Right cardiac atrium (tissue), 5 donors: ENCODE measurements at places on chromosomes 2 and 18. TPM values are rescaled to one million over a fixed set of nuclear protein-coding genes. Genes with fewer than 3 reads are reported as not detected.

GRCh38 chr2:233408366-233409285 is 54.3 kb downstream of the DGKD start:
- DNase-seq = no peak

DNA sequence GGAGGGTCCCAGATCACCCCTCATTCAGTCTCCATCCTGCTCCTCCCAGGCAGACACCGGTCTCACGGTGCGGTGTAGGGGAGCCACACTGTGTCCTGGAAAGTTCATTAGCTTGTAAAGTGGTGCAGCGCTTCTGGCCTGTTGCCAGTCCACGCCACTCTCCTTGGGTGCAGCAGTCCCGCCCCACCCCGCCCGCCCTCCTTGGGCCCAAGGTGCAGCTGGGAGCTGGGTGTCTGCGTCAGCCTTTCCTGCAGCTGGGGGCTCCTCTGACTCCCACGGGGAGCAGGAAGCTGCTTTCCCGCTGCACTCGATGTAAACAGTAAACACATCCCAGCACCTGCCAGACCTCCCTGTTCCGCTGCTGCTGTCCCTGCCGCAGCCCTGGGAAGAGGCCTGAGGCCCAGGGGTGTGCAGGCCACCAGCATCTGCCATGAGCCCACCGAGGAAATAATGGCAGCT is 53.8 kb upstream of the ASB18 start:
- DNase-seq = no peak

DNA sequence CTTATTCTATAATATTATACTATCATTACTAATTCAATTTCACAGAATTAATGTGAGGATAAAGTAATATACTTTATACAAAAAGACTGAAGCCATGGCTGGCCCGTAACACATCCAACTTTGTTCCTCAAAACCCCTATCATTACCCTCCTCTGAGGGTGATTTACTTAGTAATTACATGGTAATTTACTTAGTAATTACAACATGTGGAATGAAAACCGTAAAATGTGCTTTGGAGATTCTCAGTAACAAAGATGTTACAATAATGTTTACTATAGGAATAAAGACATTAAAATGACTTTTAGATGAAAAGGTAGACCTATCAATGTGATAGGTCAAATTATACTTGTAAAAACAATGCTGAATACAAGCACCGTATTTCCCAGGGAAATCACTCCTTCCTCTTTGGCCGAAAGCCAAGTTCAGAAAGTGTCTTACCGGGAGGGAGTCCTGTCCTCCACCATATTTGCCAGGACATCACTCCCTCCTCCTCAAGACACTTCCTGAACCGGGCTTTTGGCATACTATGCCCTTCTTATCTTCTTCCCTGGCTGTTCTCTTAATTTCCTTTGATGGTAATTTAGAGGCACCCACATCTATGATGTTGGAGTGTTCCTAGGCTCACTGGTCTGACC is 1047.8 kb downstream of the SOCS6 start:
- no peak for DNase-seq

DNA sequence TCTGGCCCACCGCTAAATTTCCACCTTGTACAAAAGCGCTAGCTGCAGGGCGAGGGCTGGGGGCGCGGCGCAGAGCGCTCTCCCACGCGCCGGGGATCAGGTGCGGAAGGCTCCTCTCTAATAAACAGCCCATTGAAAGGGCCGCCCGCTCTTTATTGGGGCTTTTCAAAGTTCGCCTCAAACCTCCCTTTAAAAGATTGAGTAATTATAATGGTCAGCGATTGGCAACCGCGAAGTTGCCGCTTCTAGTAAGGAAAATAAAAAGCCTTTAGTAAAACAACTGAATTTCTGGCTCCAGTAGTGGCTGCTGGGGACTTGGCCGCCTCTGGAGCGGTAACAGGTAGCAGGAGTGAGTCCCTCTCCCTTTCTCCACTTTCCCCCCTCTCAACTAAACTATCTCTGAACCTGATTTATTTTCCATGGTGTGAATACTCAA is 755 bp downstream of the NEUROD1 start:
- DNase-seq = no peak

Gene CPO
- total RNA-seq = not detected

GRCh38 chr2:468648-469336 is 180.9 kb upstream of the ALKAL2 start:
- DNase-seq = no peak

- DNase-seq = no peak
Observed at GRCh38 chr2:47644351-47644750, 138.6 kb upstream of the MSH6 start.

Gene LDLRAD4
- 46.6 TPM for total RNA-seq

- DNase-seq = no peak
Observed at GRCh38 chr2:23347471-23348092, 37.4 kb upstream of the KLHL29 start.

DNA sequence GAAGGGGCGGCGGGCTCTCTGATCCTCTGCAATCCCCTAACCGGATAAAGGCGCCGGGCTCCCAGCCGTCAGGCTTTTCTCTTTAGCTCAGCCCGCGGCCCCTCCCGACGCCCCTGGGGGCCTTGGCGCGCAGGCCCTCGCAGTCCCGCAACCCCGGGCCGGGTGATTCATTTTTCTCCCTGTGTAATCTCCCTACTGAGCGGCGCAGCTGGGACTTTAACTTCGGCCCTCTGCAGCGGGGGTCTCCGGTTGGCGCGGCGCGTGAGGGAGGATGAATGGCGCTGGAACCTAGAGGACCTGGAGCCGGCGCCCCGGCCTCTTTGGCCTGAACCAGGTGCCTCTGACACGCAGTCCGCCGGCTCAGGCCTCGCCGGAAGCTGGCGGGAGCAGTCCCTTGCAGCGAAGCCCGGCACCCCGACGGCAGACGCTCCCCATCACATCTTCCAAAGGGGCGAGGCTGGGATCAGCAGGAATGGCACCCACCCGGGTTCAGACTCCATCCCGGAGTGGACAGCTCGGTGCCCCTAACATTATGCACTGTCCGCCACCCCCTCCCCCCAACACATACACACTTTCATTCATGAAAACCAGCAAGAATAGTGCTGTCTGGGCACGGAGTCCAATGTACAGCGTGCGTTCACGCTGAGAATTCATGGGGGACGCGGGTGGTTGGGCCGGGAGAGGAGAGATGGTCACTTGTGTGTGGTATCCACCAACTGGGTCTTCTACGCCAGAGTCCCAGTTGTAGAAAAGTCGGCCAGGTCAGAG is 1.2 kb downstream of the CNGA3 start:
- no peak for DNase-seq

- no peak for DNase-seq
Observed at GRCh38 chr2:3321825-3322224, 55.8 kb downstream of the EIPR1 start.

DNA sequence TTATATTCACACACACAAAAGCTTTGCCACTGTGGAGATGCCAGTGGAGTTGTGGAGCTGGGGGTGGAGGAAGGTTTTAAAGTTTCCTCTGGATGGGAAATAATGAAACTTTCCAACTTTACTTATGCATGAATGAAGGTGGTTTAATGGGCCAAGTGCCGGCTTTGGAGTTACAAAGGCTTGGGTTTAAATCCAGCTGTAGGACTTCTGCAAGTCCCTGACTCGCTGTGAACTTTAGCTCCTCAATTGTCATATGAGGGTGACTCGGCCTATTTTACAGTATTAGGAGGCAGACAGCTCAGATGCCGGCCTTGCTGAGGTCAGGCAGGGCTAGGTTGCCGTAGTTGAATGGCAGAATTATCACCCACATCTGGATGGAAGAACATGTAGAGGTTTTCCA is 415.8 kb upstream of the TRIB2 start:
- DNase-seq = no peak

GRCh38 chr2:188852772-188853171 is 121.4 kb upstream of the COL3A1 start:
- DNase-seq = no peak

Gene MAPK4
- total RNA-seq = 29.1 TPM

DNA sequence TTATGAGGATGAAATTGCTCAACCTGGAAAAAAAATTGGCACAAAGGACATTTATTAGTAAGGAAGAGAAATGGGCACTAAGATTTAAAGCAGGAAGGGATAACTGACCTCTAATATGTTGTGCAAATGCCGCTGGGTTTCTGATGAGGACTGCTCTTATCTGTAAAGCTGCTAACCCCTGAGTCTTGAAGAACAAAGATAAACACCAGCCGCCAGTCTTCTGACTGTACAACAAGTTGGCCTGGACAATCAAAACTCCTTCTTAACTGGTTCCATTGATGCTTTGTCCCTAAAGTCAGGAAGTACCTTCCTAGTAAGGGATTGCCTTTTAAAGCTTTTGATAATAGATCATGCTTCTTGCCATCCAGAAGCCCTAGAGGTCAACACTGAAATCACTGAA is 301.8 kb downstream of the TRIB2 start:
- no peak for DNase-seq

Gene BMP10
- total RNA-seq = 1,953 TPM

GRCh38 chr18:38790303-38790702 is 1224.7 kb upstream of the CELF4 start:
- no peak for DNase-seq

Gene TMEM237
- 21.4 TPM for total RNA-seq

DNA sequence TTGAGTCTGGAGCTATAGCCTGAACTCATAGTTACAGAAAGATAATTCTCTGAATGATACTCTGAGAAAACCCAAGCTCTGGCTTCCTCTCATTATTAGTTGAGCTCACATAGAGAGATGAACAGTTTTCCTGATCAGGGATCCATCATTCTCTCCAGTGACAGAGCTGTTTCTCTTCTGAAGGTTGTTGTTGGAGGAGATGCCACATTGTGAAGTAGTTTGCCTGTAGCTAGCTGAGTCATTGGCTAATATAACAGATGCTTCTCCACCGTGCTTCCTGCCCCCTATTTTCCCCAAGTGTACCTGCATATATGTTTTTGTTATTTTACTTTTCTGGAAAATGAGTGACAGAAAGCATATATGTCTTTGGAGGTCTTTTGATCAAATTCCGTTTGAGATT is 64.6 kb downstream of the OSBPL6 start:
- DNase-seq = no peak

DNA sequence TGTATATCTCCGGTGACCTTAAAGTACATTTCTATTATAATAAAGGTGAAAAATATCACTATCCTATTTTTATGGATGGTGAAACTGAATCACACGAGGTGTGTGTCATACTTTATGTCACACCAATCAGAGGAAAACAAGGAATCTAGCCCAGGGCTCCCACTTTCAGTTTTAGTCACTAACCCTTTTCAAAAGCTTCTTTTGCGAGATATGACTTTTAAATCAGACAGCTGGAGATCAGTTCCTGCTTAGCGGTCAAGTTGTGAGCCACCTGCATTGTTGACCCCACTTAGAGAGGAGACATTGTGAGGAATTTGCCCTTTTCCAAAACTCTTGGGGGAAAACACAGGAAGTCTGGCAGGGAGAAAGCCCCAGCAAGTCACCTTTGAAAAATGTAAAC is 70.5 kb downstream of the CPS1 start:
- DNase-seq = no peak

GRCh38 chr2:75574106-75574505 is 13.4 kb upstream of the EVA1A start:
- DNase-seq = no peak

Gene MZT2B
- total RNA-seq = 282 TPM

Gene CD8B2
- total RNA-seq = not detected

Gene DNAH7
- 0.67 TPM for total RNA-seq

GRCh38 chr2:3563521-3563976 is 5.4 kb upstream of the RNASEH1 start:
- no peak for DNase-seq

Gene MRO
- 7.2 TPM for total RNA-seq

GRCh38 chr2:69477627-69478026 is 40.4 kb upstream of the NFU1 start:
- DNase-seq = no peak

- DNase-seq = no peak
Observed at GRCh38 chr2:10372203-10372861, 69.6 kb downstream of the HPCAL1 start.

- DNase-seq = no peak
Observed at GRCh38 chr18:8835521-8835953, 130.2 kb downstream of the MTCL1 start.

GRCh38 chr18:22974001-22974400 is 40.9 kb downstream of the RBBP8 start:
- no peak for DNase-seq

DNA sequence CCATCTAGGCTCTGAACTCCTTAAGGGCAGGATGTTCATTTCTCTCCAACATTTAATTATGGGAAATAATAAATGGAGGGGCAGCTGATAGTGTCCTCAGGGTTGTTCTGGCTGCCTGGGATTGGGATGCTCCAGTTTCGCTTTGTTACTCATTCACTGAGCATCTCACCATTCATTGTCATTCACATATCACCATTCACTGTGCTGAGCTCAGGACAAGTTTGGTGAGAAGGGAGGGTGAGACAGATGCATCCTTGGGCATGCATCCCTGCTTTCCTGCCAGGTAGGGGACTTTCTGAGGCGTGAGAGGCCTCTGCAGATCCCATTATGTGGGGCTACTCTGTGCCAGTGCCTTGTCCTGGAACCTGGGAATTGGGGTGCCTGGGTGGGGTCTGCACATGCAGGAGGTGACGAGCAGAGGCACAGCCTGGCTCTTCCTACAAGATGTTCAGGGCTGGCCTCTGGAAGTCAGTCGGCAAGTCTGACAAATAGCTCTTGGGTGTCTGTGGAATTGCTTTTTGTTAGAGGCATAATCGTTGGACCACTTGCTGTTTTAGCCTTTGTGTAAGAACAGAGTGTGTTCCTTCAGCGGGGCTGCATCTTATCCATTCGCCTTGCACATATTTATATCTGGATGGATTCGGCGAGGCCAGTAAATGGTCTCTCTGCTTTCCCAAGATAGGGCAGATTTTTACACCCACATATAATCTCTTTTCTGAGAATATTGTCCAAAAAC is 323.2 kb upstream of the THSD7B start:
- no peak for DNase-seq
